ENCODE measurements at places on chromosomes 7 and 10.

DNA sequence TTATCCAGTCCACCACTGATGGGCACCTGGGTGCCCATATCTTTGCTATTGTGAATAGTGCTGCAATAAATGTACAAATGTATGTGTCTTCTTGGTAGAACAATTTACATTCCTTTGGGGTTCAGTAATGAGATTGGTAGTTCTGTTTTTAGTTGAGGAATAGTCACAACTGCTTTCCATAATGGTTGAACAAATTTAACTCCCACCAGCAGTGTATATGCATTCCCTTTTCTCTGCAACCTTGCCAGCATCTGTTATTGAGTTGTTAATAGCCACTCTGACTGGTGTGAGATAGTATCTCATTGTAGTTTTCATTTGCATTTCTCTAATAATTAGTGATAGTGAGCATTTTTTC, 27.8 kb downstream of the COA1 start:
- DNase-seq = no peak

DNA sequence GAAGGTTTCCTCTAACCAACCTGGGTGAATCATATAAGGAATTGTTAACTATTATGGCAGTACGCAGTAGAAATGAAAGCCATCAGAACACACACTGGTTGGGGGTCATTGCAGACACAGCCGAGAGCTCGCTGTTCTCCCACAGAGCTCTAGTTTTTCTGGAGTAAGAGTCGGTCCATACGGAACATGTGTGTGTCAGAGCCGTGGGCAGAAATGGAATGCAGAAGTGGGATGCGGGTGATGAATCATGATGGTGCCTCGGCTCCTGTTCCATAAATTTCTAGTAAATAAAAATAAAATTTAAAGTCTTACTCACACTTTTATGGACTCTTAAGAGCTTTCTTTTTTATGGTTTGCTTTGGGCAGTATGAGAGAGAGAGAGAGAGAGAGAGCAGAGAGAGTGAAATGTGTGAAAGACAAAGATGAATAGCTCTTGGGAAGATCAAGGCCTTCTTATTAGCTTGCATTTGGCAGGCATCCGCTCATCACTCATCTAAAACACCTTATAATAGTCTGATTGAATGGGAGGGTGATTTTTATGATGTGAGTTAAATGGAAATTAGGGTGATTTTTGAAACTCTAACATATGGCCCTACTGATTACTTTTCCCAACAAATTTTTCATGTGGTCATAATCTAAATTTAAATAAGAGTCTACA, 98.8 kb upstream of the PFKP start:
- peak; percentile 77 for DNase-seq

DNA sequence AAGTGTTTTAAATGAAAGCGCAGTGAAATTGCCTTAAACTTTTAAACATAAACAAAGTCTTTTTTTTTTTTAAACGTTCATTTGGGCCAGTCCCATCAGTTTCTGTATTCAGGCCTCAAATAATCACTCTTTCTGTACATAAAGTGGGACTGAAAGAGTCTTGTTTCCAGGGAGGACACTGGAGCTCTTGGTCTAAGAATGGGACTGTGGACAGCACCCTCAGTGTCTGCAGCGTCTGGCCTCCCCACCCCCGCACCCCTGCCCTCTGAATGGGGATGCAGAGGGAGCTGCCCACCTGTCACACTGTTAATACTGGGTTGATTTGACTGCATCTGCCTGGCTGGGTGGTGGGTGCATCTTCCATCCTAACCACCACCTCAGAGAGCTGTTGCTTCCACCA, 5.2 kb downstream of the ZNF365 start:
- DNase-seq = no peak

DNA sequence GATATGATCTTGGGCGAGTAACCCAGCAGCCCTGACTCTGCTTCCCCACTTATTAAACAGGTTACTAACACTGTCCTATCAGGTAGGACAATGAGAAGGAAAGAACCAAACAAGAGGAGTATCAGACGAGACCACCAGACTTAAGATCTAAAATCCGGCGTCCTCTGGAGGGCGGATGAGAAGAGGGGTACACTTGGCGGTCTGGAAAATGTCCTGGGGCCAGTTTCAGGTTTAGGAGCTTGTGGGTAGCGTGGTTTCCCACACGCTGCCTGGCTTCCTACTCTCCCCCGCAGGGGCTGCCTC, 635 bp downstream of the ZNF32 start:
- DNase-seq = no peak

- no peak for DNase-seq
Measured at GRCh38 chr10:59557052-59557451, 152.6 kb downstream of the SLC16A9 start.

DNA sequence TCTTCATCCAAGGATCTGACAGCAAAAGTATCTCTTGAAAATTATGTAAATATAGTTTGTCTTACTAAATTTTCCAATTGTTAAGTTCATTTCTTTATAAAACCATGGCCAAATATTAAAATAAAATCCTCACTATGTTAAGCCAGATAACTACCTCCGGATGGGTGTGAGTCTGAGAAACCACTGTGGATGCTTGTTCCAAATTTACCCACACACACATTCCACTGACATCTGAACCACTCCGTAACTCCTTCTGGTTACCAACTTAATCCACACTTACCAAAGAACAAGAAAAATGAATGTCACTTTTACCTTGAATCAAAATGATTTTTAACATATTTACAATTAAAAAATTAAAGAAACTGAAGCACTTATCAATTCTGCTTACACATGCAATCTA, 19.7 kb downstream of the CYTH3 start:
- no peak for DNase-seq

DNA sequence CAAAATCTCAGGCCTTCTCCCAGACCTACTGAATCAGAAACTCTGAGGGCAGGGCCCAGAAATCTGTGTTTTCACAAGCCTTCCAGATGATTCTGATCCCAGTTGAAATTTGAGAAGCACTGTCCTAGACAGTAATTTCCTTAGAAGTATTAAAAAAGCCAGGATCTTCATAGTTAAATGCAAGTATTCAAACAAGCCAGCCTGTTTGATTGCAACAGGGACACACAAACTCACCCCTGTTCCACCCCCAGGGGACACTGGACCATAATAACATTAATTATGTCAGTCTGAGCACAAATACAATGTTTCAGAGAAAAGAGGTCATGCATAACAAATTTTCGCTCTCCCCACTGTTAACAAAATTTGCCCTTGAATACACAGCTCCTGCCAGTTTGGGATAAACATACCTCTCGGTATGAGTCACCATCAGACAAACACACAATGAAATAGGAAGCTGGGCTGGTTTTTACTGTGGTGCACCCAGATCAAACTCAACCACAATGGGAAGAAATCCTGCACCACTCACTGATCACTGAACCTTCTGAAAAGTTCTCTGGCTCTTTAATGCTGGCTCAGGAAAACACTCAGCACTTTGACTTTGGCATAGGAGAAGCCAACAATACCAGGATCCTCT, 34.3 kb downstream of the ABLIM1 start:
- DNase-seq = peak; percentile 86

- DNase-seq = no peak
Measured at GRCh38 chr10:110267276-110267675, 37.4 kb downstream of the SMNDC1 start.

GRCh38 chr7:7044806-7045205, 137.5 kb upstream of the C1GALT1 start:
- no peak for DNase-seq

GRCh38 chr10:84659497-84660439, 331.4 kb downstream of the CCSER2 start:
- DNase-seq = no peak

DNA sequence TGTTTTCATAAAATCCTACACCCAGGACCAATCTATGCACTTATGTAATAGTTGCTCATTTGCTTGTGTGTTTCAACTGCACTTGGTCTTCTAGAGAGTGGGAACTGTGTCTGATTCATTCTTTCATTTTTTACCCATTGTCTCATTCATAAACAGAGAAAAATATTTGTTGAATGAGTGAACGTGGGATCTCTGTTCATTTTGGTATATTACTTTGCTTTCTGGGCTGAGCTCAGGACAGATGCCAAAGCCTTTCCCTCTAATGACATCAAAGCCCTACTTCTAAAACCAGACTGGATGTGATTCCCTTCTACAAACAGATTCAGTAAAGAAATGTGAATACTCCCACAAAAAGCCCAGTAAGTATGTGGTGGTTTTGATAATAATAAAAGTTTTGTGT, 145.2 kb downstream of the ST7 start:
- peak; percentile 92 for DNase-seq

DNA sequence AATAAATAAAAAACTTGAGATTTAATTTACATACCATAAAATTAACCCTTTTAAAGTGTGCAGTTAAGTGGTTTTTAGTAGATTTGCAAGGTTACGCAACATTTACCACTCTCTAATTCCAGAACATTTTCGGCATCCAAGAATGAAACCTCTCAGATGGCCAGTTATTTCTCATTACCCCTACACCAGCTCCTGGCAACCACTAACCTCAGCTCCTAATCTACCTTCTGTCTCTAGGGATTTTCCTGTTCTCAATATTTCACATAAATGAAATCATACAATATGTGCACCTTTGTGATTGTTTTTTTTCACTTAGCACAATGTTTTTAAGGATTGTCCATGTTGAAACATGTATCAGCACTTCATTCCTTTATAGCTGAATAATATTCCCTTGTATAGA, 45.1 kb downstream of the INPP5F start:
- peak; percentile 17 for DNase-seq
